ENCODE measurements at places on chromosomes 6 and 20.
A peak's percentile ranks its signal among the peaks of the same experiment; 100 is the strongest.

- DNase-seq: no peak
Measured at GRCh38 chr20:64138276-64138815, 25.9 kb upstream of the MYT1 start.

- DNase-seq: no peak
Measured at GRCh38 chr6:43735642-43736199, 34.3 kb upstream of the VEGFA start.

DNA sequence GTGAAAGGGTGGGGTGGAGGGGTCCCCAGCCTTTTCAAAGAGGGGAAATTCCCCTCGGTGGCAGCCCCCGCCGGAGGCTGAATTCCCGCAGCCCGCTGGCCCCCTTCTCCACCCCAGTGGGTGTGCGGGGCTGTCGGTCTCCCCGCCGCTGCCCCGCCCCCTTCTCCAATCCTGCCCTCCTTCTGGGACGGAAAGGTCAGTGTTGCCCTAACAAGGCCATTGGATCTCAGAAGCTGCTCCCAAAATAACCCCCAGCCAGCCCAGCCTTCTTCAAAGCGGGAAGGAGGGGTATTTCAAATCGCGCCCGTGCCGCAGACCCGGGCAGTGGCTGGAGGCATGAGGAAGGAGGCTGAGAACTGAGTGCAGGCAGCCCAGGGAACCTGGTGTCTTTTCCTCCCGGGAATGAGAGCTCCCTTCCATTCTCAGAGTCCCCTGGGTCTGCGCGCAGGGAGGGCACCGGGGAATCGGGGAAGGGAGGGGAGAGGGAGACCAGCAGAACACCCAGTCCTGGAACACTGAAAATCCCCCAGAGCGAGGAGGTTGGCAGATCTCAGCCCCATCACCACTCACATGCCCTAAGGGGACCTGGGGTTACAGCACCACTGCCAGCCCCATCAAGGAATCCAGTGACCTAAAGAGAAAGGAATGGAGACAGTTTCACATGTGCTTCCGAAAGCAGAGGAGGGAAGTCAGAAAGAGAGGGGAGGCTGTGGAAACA, at the start of gene JPH2:
Gene JPH2 (minus strand): TSS at position 135 of the 718 bp plus-strand sequence. CDS start 483 bp downstream, outside the sequence.
- DNase-seq: peak; percentile 86

DNA sequence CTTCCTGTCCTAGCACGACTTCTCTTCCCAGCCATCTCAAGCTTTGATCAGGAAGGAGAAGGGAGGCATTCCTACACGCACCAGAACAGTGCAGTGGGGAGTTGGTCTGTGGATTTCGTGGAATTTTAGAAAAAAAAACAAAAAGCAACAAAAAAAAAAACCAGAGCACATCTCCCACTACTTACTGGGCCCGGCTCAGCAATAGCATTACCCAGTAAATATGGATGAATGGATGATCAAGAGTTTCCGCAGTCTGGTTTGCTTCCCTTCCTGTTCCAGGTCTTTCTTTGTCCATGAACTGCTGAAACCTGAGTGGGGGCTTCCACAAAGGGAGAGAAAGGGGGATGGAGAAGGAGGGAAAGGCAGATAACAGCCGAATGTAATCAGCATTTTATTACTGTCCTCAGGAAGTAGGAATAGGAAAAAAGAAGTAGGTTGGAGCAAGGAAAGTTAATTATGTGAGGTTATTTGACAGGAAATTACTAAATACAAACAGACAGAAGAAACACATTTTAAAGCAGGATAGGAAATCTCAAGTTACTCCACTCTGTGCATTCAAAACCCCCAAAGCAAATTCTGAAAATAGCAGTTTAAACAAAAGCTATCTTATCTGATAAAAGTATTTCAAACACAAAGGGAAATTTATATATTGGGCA, 349.0 kb downstream of the PRL start:
- DNase-seq: peak; percentile 46

GRCh38 chr6:131167773-131168172, 32.5 kb downstream of the AKAP7 start:
- no peak for DNase-seq

GRCh38 chr20:53735536-53736050, 142.0 kb upstream of the ZNF217 start:
- DNase-seq: peak; percentile 98

DNA sequence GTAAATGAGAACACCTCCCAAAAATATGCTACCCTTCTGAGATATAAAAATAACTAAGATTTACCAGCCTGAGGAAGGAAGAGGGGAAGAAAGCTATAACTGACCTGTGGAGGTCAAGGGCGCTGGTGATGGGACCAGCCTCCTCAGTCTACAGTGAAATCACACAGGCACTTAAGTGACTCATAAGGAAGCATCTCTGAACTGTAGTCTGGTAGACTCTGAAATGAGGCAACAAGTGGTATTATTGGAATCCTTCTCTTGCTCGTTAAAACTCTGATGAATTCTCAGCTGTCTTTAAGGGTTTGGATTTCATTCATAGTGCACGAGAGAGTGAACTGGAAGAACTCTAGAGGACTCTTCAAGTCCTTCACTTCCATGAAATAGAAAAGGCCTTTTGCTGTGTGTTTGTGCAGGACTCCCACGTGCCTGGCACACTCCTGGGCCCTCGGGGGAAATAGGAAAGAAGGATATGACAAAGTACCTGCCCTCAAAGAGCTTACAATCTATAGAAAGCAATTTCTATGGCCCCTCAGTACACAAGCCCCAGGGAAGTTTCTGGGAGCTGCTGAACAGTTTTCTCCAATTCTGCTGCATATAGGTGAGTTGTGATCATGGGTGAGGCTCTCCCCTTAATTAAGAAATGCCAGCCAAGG, 231.8 kb upstream of the RREB1 start:
- peak; percentile 81 for DNase-seq

- DNase-seq: no peak
Measured at GRCh38 chr6:170128811-170129681, 161.8 kb downstream of the DLL1 start.

GRCh38 chr6:18147160-18147559, 7.7 kb downstream of the TPMT start:
- peak; percentile 60 for DNase-seq

DNA sequence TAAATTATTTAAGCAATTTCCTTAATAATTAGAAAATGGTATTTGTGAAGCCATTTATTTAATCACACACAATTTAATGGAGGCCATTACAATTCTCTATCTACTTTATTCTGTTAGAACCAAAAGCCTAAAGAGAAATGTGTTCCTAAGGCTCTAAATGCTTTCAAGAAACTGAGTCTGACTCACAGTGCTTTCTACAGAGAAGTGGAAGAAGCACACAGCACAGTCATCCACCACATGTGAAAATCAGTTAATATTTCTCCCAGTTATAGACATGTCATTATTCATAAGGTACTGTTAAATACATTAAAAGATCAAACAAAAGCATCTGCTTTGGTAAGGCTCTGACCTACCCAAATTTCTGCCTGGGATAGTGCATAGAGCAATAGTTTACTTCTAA, 214.4 kb downstream of the ALDH8A1 start:
- DNase-seq: no peak

- peak; percentile 5 for DNase-seq
Measured at GRCh38 chr20:12358006-12358654, 440.4 kb downstream of the BTBD3 start.

DNA sequence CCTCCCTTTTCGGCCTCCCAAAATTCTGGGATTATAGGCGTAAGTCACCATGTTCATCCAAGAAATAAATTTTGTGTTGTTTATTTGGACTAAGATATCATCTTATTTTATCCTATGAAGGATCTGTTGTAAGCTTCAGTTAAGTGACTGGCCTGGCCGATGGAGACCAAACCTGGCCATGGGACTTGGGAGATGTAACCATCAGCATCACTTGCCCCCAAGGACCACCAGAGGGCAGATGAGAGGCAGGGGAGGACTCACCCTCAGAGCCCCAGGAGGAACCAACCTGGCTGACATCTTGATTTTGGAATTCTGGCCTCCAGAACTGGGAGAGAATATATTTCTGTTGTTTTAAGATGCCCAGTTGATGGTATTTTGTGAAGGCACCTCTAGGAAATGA, 266.7 kb downstream of the CDH26 start:
- DNase-seq: no peak

- no peak for DNase-seq
Measured at GRCh38 chr6:146240807-146241206, 211.9 kb downstream of the GRM1 start.

- DNase-seq: no peak
Measured at GRCh38 chr6:139257821-139258398, 33.9 kb downstream of the TXLNB start.

DNA sequence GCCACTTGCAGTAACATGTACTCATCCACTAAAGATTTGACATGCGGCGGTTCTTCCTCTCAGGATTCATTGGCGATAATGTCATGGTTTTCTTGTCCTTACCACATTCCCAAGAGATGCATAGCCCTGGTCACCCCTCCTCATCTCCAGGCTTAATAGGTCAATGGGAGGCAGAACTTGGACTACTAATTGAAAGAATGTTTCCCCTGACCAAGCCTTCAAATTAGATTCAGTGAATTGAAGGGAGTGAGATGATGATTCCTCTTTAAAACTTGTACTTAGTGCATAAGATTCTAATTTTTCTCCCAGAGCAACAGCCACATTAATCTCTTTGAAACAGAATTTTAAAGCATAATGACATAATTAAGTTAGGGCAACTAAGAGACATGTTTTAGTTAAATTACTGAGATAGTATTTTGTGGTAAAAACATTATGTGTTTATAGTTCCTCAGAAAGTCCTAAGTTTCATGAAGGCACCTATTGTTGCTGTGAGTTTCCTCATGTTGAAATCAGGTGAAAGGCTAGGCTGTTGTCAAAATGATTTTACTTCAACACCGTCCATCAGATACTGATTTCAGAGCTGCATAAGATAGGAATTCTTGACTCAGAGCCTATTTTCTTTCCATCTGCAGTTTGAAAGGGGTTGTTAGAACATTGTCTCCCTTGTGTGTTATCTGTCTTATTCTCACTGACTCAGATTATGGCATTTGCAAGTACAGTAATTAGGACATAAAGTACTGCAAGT, 48.5 kb downstream of the STK4 start:
- DNase-seq: peak; percentile 68

DNA sequence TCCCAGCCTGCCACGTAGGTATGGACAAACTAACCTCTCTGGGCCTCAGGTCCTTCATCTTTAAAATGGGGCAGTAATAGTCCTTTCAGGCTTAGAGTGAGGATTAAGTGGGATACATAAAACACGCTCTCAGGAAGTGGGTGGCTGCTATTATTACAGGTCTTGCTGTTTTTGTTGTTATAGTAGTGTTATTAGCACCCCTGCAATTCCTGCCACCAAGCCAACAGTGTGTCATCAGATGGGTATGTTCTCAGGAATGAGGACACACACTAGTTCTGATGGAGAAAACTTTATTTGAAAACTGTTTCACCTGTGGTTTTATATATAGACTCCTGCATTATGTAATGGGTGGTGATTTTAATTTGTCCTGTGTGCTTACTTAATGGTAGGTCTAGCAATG, 131.7 kb downstream of the LRRC1 start:
- peak; percentile 37 for DNase-seq

DNA sequence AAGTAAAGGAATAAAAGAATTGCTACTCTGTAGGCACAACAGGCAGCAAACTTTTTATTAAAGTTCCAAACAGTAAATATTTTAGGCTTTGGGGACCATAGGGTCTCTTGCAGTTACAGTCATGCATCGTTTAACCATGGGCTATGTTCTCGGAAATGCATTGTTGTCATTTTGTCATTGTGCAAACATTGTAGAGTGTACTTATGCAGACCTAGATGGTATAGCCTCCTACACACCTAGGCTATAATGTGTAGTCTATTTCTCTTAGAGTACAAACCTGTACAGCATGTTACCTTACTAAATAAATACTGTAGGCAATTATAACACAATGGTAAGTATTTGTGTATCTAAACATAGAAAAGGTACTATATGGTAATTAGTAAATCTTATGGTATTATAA, 54.7 kb downstream of the CDS2 start:
- DNase-seq: no peak

GRCh38 chr6:50952092-50952907, 133.6 kb downstream of the TFAP2B start:
- DNase-seq: no peak

DNA sequence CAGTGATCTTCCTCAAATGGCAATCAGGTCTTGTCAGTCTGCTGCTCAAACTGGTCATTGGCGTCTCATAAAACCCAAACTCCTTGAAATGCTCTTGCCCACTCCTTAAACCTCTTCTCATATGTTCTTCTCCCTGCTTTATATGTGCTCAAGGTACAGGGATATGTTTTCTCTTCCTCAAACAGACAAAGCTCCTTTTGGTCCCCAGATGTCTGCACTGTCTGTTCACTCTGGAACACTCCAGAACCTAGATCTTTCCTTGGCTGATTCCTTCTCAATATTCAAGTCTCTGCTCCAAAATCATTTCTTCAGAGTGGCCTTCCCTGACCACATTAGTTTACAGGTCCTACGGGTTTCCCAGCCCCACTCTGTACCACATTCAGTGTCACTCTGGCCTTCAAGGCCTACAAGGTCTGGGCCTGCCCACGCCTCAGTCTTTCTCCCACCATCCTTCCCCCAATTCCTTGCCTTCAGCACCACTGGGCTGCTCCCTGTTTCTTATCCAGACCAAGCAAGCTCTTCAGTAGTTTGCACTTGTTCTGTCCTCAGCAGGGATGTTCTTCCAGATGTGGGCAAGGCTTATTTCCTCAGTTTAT, 9.0 kb downstream of the THEMIS start:
- no peak for DNase-seq

GRCh38 chr6:155108070-155108820, 113.1 kb downstream of the TIAM2 start:
- peak; percentile 68 for DNase-seq

DNA sequence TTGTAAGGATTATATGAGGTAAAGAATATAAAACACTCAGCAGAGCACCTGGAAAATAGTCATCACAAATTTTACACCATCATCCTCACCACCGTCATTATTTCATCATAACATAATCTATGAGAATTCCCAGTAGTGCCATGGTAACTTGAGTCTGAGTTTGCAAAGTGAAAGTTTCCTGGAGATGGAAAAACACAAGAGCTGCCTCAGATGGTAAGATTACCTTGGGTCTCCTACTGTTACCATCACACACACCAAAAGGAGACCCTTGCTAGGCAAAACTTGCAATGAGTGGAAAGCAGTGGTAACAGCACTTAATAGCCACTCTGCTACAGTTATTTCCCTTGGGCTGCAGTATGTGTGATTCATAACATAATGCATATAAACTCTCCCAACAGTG, 589.8 kb downstream of the RNF144B start:
- DNase-seq: no peak

GRCh38 chr20:59211208-59211765, 47.7 kb downstream of the ZNF831 start:
- DNase-seq: no peak

Data from fibroblast of upper back skin (primary cell).